ENCODE measurements at places on chromosomes 11 and 22.

DNA sequence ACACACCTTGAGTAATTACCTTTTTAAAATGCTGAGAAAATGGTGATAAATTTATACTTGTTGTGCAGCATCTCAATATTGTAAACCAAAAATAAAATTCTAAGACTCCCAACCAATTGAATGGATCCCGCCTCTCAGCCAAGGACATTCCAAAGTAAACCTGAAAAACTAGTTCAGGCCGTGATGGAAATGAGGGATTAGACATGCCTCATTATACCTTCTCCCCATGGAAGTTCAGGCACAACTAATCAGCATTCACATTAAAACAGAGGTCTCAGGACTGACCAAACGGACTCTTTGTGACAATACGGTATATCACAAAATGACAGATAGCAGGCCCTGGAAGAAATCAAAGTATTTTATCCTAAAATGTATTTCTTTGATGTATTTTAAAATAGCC is 907.4 kb upstream of the RAG2 start:
- DNase-seq = no peak

GRCh38 chr11:70200212-70200844 is 2.8 kb upstream of the FADD start:
- DNase-seq = no peak

DNA sequence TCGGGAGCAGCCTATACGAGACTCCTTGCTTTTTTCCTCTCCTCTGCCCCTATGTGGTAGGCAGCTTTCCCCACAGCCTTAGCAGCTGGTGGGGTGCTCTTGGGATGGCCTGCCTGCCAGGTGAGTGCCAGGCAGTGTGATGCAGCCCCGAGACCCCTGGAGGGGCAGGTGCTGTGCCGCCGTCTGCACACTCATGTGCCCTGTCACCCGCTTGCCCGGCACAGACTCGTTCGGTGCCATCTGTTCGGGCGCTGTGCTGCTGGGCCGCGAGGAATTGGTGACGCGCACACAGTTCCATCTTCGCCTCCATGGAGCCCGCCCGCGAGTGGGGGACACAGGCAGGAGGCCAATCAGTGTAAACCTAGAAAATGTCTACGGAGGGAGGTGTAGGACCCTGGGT is 15.1 kb downstream of the TRMU start:
- no peak for DNase-seq

- no peak for DNase-seq
Observed at GRCh38 chr11:80155412-80156017, 714.7 kb upstream of the TENM4 start.

GRCh38 chr22:19566279-19567156 is 42.3 kb upstream of the CLDN5 start:
- DNase-seq = no peak

GRCh38 chr11:22521226-22521625 is 104.4 kb downstream of the FANCF start:
- no peak for DNase-seq

- no peak for DNase-seq
Observed at GRCh38 chr11:119991669-119992068, 146.2 kb downstream of the TRIM29 start.

DNA sequence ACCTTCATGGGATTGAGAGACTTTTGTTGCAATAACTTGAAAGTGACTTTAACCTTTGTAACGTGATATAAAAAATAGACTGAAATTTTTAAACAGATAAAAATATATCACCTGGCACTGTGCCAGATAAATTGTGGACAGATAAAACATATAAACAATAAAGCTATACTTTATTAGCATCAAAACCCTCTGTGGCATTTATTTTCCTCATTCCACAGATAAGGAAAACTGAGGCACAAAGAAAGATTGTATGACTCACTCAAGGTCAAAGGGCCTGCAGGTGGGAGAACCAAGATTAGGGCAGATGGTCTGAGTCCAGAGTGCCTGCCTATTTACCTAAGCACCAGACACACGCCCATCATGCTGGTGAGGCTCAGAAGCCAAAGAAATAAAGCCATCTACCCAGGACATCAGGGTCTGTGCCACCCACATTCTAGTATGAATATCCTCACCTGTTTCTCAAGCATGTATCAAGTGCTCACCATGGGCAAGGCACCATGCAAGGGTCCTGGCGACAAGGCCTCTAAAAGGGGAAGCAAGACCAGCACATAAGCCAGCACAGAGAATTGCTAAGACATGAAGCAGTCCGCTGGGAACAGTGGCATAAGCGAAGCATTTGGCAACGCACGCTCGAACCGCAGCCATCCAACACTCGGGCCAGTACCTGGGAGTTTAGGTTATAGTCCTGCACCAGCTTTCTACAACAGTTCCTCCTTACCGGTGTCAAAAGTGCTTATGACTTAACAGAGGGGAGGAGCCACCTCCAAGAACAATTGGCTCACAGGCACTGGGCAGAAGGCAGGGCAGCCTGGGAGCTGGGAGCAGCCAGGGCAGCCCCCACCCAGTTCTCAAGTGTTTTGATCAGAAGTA is 17.6 kb downstream of the MYH9 start:
- DNase-seq = no peak

DNA sequence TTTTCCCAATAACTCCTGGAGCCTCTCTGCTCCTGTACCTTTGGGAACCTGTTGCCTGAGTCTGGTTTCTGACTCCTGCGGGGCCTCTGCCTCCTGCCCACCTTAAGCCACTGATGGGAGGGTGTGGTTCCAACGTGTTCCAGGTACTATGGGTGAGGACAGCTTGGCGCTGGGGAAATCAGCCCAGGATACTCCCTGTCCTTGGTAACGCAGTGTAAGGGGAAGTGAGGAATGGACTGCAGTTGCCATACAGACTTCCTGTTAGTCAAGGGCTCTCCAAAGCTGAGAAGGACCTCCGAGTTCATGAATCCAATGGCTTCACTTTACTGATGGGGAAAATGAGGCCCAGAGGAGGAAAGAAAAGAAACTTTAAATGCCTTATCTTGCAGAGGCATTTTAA is 1.2 kb upstream of the MARK2 start:
- no peak for DNase-seq

- DNase-seq = no peak
Observed at GRCh38 chr11:57375490-57375889, 5.5 kb downstream of the PRG3 start.

DNA sequence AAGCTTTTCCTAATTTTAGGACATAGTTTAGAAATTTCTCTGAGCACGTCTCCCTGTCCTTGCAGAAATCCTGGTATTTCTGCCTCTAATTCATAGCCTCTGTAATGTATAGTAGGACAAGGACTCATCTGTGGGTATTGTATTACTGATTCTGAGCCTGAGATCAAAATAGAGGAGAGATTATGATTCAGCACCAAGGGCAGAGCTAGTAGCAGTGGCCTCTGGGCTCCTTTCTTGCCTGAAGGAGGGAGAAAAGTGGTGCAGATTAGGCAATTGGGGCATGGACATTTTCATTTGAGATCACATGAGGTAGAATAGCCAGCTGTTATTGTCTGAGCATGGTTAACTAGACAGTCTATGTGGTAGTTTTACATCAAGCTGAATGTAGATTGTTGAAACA is 2.8 kb downstream of the MADD start:
- DNase-seq = no peak

All from stimulated activated CD8-positive, alpha-beta memory T cell treated with anti-CD3 and anti-CD28 coated beads, Interleukin-4, amount 100 ng/mL, for 1 hour (primary cell).